ENCODE measurements at places on chromosomes 5 and 9.

- no peak for DNase-seq
These were observed 61.7 kb upstream of the IFNK start for GRCh38 chr9:27462434-27462833.

DNA sequence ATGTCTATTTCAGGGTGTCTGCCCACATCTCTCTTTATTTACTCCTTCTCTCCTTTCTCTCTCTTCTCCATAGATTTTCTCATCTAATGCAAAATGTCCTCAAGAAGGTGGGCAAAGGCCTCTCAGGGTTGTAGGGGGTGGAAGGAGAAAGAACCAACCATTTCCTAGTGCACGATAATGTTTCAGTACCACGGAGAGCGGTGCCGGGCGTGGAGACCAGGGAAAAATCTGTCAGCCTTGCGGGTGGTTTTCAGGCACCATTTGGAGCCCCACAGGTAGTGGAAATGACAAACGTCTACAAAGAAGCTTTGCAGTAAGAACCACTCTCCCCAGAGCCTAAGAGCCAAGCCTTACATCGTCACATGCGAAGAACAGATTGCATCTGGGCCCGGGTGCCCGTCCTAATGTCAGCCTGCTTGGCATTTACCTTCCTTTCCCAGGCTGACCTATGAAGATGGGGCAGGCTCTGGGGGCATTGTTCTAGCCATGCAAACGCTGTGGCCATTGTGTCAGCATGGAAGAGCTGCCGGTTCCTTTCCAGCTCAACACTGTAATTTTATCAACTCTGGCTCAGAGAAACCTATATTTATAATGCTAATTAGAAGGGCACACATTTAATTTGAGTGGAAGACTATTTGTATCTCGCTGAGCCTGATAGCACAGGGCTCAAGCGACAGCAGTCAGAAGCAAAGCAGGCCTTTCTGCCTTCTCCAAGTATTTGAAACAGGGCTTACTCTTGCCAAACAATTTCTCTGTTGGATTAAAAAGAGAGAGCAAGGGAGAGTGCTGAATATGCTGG, 430.1 kb upstream of the WWC1 start:
- DNase-seq = no peak

DNA sequence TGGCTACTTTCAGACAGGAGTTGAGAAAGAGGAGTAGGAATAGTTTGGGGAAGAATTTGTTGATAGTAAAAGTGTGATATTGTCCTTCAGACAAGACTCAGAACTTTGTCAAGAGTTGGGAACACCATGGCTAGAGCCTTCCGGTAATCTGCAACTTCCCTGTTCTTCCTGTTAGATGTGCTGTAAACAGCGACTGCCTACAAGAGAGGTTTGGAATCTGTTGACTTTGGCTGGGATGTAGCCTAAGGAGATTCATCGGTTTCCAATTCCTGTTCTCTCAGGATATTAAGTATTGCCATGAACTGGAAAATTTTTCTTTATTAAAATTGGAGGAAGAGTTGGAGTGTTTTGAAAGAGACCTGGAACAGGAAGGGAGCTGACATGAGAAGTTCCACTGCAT, 43.9 kb downstream of the ARHGAP26 start:
- DNase-seq = no peak

DNA sequence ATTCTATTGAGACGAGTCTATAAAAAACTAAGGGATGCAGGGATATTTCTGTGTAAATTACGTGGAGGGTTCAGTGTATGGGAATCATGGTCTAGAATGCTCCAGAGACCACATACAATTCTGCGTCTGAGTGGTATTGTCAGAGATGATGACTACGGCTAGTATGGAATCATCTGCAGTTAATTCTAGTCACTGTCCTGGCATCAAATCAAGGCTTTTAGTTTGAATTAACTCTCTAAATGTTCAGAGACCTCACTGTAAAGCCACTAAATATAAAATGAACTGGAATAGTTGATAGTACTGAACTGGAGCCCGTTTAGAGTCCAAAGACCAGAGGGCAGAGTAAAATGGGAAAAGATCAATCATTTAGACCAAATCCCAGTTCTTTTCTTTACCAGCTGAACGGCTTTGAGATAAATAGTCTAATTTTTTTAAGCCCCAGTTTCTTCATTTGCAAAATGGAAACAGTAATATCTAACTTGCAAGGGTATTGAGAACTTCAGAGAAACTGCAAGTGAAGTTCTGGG, 599.8 kb downstream of the EBF1 start:
- no peak for DNase-seq

- DNase-seq = no peak
These were observed 22.6 kb upstream of the DMXL1 start for GRCh38 chr5:119048246-119048645.

DNA sequence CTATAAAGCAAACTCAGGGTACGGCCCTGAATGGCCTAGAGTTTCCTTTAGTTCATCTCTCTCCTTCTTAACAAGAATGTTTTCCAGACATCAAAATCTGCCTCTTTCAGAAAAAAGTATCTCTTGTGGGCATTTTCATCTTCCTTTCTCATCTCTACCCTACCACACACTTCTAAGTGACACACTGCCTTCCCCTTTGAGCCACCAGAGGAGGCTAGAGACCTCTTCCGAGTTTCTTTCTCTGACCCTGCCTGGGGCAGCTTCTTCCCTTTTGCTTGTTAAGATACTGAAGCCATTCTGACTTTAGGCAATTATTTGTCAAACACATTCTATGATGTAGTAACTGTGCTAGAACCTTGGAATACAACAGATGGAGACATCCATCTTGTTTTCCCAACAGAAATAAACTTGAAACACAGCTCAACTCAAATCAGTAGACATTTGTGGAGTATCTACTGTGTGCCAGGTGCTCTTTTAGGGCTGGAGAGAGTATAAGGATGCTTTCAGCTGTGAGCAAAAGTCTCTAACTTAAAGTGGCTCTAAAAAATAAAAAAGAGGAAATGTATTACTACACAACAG, 8.6 kb upstream of the SV2C start:
- DNase-seq = no peak

All from stimulated activated CD4-positive, alpha-beta T cell treated with anti-CD3 and anti-CD28 coated beads, Interleukin-12 subunit alpha, Interleukin-12 subunit beta, amount 100 ng/mL, for 24 hours (primary cell).